Stimulated activated CD8-positive, alpha-beta memory T cell treated with anti-CD3 and anti-CD28 coated beads, Interleukin-4, amount 100 ng/mL, for 4 hours (primary cell): ENCODE measurements at places on chromosomes 16 and 17.

DNA sequence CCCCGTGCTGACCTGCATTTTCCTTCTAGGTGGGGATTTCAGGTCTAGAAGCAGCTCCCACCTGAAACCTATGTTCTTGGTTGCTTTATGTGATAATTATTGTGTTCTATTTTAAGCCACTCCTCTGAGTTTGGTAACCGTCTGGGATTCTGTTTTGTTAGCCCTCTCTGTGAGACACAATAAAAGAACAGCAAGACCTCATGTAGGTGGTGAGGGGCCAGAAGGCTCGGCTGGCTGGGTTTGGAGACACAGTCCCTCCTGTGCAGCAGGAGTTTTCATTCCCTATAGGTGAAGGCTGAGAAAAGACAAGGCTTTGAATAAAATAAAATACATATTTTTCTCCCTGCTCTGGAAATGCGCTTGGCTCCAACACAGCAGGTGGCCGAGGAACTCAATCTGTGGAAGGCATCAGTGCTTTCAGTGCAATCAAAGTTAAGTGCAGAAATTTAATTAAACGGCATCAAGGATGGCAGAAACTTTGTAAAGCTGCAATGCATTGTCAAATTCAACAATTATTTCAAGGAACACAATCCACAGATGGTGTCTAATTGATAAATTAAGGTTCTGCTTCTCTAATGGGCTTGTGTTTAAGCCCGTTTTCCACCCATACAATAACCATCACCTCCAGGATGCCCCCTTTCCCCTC is 107.8 kb downstream of the MSI2 start:
- no peak for DNase-seq

DNA sequence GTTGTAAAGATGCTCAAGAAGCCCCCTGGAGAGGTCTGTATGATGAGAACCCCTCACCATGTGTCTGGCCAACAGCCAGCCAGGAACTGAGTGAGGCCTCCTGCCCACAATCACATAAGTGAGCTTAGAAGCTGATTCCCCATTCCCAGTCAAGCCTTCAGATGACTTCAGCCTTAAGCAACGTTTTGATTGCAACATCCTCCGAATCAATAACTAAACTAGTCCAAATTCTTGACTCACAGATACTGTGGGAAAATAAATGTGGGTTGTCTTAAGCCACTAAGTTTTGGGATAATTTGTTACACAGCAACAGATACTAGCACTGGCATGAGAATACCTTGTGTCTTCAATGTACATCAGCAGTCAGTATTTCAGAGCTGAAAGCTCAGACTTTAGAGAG is 54.5 kb upstream of the HS3ST4 start:
- no peak for DNase-seq

GRCh38 chr17:81867170-81867990 is 3.8 kb downstream of the ARHGDIA start:
- no peak for DNase-seq

DNA sequence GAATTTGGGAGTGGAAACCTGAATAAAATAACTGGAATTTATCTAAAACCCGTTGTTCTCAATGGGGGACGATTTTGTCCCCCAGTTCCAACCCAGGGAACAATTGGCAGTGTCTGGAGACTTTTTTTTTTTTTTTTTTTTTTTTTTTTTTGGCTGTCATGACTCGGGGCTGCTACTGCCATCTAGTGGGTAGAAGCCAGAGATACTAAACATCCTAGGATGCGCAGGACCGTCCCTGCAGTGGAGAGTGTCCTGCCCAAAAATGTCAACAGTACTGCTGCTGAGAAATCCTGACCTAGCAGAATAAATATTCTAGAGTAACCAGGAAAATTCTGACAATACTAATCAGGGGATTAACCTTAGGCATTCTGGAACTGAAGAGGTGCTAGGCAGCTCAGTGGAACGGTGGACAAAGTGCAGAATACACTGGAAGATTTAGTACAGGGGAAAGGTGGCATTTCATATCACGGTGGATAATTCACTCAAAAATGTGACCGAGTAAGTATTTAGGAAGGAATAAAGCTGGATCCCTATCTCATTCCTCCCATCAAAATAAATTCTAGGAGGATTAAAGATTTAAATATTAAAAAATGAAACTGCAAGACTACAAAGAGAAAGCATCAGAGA is 107.6 kb downstream of the SPECC1 start:
- peak; percentile 16 for DNase-seq

GRCh38 chr17:72829883-72830282 is 262.6 kb downstream of the SLC39A11 start:
- no peak for DNase-seq

- DNase-seq: no peak
These were observed 2.1 kb downstream of the SPAG9 start for GRCh38 chr17:51118330-51119195.

DNA sequence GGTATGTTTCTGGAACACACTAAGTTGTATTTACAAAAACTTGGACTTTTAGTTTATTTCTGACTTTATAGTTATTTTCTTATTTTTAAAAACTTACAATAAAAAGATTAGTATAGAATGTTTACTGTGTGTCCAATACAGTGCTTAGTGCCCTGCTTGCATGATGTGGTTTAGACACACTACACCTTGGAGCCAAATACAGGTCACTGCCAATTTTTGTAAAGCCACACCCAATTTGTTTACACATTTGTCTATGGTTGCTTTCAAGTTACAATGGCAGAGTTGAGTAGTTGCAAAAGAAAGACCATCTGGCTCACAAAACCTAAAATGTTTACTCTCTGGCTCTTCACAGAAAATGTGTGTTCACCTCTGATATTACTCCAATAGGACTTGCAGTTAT is 807.1 kb downstream of the KCNJ2 start:
- DNase-seq: no peak

GRCh38 chr17:68431661-68432071 is 25.6 kb downstream of the WIPI1 start:
- DNase-seq: no peak

DNA sequence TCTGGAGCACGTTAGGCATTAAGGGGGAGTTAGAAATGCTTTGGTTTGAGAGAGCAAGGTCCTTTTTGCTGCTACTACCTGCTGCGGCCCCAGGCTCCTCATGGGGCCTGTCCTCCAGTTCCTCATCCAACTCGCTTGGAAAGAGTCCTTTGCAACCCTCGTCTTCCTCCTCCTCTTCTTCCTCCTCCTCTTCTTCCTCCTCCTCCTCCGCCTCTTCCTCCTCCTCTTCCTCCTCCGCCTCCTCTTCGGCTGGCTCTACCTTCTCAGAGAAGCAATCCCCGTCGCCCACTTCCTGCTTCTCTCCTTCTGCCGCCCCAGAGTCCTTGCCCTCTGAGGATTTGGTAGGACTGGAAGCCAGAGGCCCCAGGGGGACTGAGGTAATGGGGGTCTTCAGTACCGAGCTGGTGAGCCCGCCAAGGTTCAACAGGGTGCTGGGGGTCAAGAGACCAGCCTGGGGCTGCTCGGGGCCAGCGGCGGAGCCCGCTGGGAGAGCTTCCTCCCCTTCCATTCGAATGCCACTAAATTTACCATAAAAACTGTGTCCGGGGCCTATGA is 89.3 kb downstream of the ZFHX3 start:
- no peak for DNase-seq

DNA sequence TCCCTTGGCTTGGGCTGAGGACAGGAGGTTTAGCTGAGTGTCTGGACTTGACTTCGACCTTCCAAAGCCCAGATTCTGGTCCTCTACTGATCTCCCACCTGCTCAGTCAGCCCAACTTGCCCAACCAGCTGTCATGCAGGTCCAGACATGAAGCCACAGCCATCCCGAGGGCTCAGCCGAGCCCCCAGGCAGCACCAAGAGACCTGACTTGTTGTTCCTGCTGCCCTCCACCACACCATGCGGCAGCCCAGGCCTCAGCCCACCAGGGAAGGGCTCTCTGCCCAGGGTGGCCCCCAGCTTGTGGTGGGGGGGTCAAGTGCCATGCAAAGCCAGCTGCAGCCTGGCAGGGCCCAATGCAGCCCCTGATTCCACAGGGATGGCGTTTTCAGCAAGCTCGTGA is 17.2 kb upstream of the CACNG4 start:
- DNase-seq: no peak

DNA sequence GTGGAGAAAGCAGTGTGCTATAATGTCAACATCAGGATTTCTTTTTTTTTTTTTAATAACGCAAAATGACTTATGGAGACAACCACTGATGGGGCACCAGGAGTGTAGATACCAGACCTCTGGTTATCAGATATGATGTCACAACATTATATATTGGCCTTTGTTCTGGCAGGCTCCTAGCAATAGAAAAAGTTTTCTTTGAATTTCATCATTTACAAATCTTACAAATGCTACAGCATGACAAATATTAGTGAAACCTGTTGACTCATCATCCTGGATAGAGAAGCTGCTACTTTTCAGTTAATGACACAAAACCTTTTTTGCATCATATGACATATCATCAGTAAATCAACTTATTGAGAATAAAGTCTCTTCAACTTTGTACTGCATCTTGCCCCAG is 6.1 kb downstream of the THUMPD1 start:
- DNase-seq: no peak

- DNase-seq: no peak
These were observed 19.2 kb upstream of the TMEM101 start for GRCh38 chr17:44033861-44034408.

- no peak for DNase-seq
These were observed 9.6 kb downstream of the SCN4A start for GRCh38 chr17:63963123-63963522.

DNA sequence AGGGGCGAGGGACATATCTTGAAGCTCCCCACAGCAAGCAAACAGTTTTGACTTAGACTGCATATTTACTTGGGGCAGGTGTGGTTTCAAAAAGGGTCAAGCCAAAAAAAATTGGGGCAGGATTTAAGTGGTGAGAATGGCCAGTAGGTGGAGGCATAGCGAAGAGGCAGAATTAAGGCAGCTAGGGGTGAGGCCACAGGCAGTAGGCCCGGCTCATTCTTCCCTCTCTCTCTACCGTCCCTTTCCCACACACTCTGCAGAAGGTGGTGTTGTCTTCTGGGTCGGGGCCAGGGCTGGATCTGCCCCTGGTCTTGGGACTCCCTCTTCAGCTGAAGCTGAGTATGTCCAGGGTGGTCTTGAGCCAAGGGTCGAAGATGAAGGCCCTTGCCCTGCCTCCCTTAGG is 2.6 kb downstream of the SHBG start:
- no peak for DNase-seq

GRCh38 chr17:4789951-4790704 is 1.4 kb downstream of the GLTPD2 start:
- peak; percentile 59 for DNase-seq

- DNase-seq: no peak
These were observed 49.8 kb downstream of the COTL1 start for GRCh38 chr16:84568066-84568465.

DNA sequence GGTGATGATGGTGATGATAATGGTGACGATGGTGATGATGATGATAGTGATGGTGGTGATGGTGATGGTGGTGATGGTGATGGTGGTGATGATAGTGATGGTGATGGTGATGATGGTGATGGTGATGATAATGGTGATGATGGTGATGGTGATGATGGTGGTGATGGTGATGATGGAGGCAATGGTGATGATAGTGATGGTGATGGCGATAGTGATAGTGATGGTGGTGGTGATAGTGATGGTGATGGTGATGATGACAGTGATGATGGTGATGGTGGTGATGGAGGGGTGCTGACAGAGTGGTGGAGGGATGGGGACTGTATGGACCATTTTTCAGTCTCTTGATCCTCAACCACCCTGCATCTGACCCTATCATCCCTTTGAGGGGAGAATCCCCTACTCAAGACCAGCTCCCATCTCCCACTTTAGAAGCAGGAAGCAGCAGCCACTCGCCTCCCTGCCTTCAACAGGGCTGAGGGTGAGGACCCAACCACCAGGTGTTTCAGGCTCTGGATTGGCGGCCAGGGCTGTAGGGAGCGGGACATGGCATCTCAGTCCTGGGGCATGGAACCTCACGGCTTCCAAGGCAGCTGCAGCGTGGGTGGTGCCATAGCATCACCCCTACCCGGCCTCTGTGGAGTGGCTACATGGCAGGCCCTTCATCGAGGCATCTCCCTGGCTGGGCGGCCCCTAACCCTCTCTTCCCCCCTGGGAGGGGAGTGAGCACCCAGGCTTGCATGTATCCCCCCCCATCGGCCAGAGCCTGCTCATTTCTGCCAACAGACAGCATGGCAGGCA is 4.5 kb downstream of the FSCN2 start:
- DNase-seq: no peak
